ENCODE measurements at places on chromosomes 2 and 18.

- no peak for DNase-seq
Measured at GRCh38 chr2:134395779-134396178, 141.9 kb downstream of the MGAT5 start.

DNA sequence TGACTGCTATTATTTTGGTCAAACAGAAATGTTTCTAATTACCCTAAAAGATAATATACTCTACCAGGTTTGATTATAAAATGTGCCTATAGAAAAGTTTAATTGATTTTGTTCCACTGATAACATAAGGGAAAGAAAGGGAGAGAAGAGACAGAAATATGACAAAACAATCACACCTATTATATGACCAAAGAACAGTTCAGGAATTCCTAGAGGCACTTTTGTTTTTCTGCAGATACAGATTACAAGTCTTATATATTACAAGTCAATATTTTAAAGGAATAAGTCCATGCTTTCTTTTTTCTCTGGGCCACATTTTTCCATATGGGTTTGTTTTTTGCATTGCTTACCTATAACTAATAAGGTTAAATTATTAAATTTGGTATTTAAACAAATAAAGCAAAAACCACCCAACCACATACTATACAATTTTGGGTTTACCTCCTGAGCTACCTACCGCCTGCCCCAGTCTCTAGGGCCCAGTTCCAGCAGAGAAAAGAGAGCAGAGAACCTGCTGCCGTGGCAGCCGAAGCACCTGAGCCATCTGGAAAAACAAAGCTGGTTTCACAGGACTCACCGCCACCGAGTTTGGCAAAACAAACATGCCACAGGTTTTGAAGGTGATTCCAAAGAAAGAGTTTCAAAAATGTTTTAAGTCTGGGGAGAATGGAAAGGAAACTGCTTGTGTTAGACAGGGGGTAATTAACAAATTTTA is 92.1 kb downstream of the DYM start:
- DNase-seq: peak; percentile 7

DNA sequence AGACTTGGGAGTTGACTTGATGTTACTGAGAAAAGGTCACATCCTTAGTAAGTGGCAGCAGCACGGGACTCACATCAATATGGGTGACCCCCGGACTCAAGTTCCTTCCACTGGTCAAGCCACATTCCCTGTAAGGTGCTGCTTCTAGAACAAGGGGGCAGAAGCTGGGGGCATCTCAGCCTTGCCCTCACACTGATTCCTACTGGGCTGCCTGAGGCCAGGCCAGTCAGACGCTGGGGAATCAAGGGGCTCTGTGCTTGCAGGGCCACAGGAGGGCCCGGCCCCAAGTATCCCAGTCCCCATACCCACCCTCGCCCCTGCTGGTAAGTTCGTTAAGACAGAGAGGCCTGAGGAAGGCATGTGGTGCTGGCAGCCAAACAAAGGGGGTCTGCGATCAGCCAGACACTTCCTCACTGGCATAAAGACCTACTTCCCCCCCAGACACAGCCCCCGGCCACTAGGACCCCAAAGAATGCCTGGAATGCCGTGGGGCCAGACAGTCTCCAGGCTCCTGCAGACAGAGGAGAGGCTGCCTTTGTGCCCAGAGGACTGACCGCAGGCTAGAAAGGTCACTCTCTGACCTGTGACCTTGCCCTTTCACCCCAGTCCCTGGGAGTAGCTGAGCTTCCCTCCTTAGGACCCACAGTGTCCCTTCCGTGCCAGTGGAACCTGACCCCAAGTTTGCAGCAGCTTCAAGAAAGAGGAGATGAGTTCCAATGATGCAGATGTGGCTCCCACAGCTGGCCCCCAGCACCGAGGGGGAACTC is 83.6 kb downstream of the HS1BP3 start:
- no peak for DNase-seq

DNA sequence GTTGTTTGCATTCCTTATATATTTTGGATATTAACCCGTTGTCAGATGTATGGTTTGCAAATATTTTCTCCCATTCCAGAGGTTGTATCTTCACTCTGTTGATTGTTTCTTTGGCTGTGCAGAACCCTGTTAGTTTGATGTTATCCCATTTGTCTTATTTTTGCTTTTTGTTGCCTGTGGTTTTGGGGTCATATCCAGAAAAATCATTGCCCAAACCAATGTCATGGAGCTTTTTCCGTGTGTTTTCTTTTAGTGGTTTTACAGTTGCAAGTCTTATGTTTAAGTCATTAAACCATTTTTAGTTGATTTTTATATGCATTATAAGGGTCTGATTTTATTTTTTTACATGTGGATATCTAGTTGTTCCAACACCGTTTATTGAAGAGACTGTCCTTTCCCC is 35.8 kb downstream of the PPIG start:
- no peak for DNase-seq

DNA sequence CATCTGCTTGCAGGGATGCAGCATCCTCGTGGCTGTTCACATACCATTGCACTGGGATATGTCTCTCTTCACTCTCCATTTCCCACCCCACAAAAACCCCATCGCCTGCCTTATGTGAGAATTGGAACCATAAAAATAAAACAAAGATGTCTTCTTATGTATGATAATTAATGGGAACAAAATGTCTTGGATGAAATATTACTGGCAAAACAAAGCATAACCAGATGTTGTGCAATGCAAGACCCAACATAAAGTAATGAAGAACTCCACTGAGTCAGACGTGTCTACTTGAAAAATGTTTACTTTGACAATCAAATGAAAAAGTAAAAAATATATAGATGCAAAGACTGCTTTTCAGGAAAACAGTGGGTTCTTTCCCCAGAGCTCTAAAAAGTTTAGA is 611.3 kb upstream of the SYT4 start:
- no peak for DNase-seq

- DNase-seq: peak; percentile 69
Measured at GRCh38 chr2:69755862-69756467, 14.0 kb downstream of the ANXA4 start.

DNA sequence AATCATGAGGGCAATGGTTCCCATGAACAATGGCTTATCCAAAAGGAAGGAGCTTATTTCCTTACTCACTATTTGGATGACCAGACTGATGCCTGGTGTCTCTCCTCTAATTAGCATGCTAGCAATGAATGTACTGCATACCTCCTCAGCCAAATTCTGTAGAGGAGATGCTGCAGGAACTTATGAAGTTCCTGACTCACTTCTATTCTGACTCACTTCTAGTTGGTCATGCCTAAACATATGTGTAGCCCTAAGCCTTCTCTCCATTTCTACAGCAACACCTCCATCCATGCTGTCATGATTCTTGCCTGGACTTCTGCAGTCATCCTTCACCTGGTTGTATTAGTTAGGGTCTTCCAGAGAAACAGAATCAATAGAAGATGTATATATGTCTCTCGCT is 59.9 kb upstream of the MRPS9 start:
- no peak for DNase-seq

DNA sequence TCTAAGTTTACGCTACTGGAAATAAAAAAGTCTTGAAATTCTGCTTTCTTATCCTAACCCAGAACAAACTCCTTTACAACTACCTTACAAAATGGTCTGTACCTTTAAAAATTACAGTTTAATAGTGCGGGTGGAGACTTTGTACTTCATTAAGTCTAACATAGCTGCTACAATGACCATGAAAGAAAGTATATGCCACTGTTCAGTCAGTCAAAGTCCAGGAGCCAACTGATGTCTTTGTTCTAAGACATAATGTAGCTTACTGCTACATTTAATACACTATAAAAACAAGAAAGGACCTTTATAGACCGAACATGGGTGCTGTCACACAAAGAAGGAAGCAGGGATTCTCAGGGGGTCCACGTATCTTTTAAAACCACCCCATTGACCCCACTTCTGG is 36.0 kb downstream of the IWS1 start:
- DNase-seq: no peak

GRCh38 chr2:134143568-134143967 is 110.3 kb upstream of the MGAT5 start:
- no peak for DNase-seq

- no peak for DNase-seq
Measured at GRCh38 chr2:124985270-124985669, 960.2 kb downstream of the CNTNAP5 start.

DNA sequence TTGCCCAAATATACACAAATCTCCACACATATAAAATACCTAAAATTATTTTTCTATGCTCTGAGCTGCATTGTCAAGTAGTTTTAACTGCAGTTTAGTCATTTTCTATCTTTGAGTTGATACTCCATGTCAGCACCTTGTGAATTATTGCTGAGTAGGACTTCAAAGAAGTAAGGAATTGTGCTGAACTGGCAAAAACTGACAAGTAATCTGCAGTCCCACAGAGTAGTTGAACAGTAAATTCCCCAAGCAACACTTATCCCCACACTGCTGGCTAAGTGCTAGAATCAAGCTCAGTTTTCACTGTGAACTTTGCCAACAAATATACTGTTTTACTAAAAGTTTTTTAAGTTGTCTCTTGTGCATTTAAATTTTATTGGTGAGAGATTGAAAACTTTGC is 141.8 kb upstream of the ST6GAL2 start:
- DNase-seq: no peak

DNA sequence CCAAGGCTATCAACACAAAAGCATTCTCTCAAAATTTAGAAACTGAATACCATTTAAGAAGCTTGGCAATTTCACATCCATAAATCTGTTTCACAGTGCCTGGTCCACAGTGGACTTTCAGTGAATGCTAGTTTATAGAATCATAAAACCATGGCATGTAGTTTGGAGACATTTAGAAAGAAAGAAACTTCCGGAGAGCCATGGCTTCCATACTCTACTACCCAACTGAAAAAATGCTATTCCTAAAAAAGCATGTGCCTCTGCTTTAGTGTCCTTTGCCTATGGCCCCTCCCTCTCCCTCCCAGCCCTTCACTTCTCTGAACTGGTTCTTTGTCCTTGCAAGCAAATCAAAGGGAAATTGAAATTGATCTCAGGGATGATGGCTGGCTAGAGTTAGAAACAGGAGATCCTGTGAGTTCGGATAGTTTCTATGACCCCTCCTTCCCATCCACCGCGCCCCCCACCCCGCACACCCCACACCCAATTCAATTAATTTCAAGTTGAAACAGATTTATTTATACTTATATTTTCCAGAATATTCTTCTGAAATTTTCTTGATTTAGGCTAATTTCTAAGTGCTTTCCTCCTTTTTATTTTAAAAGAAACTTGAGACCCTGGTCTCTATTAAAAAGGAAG is 248.3 kb downstream of the TRIB2 start:
- no peak for DNase-seq

DNA sequence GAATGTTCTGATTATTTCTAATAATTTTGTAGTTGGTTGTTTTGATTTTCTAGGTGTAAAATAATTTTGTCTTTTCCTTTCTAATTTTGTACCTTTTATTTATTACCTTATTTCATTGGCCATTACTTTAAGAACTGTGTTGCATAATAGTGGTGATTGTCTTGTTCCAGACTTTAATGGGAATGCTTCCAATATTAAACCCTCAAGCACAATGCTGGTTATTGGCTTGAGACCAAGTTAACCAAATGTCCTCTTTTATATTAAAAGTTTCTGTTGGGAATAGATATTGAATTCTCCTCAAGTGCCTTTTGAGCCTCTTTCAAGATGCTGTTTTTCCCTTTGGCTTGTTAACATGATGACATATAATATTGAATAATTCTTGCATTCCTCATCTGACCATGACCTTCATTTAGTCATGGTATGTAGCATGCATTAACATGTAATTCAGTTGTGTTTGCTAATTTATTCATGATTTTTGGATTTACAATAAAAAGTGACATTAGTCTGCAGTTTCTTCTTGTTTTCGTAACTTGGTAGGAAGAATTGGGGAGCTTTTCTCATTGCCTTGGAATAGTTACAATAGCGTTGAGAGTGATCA is 141.7 kb downstream of the DIS3L2 start:
- no peak for DNase-seq

DNA sequence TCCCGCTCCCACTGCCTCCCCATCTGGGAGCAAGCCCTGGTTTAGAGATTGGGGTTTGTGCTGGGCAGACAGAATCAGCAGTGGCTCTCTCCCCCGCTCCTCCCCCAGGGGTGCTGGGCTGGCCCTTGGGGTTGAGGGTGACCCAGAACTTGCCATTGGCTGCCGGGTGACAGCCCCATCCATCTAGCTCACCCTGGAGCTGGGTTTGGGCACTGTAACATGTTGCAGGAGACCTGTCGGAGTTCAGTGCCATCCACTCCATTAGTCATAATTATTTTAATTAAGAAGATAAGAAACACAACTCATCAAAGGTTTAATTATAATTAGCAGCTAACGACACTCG is 111.4 kb upstream of the OTOS start:
- DNase-seq: no peak

DNA sequence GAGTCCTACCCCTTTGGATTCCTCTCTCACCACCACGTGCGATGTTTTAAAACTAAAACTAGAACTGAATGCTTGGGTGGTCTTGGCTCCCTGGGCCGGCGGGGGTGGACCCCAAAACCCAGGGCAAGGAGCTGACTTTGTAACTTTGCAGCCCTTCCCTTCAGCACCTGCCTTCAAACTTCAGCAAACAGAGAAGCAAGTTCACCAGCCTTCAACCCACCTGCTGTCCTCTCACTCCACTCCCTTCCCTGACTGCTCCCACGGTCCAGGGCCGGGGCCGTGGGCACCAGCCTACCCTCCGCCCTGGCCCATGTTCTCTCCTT is 54.5 kb downstream of the COL6A3 start:
- no peak for DNase-seq

DNA sequence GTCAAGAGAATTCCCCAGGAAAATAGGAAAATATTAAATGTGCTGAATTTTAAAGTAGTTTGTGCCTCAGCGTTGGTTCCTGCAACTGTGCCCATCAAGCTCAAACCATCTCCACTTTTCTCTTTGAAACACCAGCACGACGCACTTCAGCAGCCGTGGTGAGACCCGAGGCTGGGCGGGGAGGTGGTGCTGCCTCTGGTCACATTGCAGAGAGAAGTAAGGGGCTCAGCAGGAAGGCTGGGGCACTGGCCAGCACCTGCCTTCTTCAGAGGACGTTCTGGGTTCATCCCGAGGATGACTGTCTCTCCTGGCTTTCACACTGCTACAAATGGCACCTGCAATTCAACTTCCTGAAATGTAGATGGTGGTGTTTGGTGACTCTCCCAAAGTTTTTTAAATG is 323.7 kb upstream of the SALL3 start:
- DNase-seq: no peak

- DNase-seq: no peak
Measured at GRCh38 chr2:192122141-192122540, 72.6 kb downstream of the TMEFF2 start.
